Colonic mucosa (tissue), 4 donors: ENCODE measurements at places on chromosomes 7 and 10. TPM values are rescaled to one million over a fixed set of nuclear protein-coding genes. Genes with fewer than 3 reads are reported as not detected.

Gene CCDC126
- 10.6 TPM for total RNA-seq

Gene MMD2
- total RNA-seq, result not detected

Gene CDC14C
- not detected for total RNA-seq

Gene AKR1D1
- total RNA-seq, result not detected

Gene SFRP4
- total RNA-seq, result 0.42 TPM

Gene ELAPOR2
- total RNA-seq, result 17.1 TPM

Gene MMS19
- total RNA-seq, result 43.7 TPM

Gene MKI67
- 40.2 TPM for total RNA-seq

DNA sequence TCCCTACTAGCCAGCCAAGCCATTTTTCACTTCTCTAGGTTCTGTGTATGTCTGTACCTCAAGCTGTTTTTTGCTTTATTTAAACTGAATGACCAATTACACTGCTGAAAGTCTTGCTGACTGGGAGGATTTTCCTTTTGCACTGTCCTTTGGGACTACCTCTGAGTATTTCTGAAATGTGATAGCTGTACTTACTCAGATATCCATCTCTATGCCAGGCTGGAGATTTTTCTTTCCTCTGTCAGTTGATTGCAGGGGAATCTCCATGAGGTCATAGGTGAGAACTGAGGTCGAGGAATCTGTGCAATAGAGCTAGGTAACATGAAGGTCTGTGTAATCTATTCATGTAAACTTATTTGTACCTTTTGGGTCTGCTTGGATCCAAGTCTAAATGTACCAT, 38.9 kb upstream of the ANKRD1 start:
- H3K27ac ChIP-seq, result no peak overlapping the region
- H3K36me3 ChIP-seq, result no peaks in the 10 kb centered on the region
- H3K4me1 ChIP-seq, result no peaks in the 10 kb centered on the region
- H3K4me3 ChIP-seq, result no peak overlapping the region
- no peaks in the 10 kb centered on the region for H3K27me3 ChIP-seq
- DNase-seq, result no peak

- no peaks in the 10 kb centered on the region for H3K27me3 ChIP-seq
- no peak overlapping the region for H3K4me3 ChIP-seq
- H3K27ac ChIP-seq, result no peak overlapping the region
- H3K4me1 ChIP-seq, result no peaks in the 10 kb centered on the region
These were observed 200.5 kb downstream of the SKAP2 start for GRCh38 chr7:26663874-26664273.

DNA sequence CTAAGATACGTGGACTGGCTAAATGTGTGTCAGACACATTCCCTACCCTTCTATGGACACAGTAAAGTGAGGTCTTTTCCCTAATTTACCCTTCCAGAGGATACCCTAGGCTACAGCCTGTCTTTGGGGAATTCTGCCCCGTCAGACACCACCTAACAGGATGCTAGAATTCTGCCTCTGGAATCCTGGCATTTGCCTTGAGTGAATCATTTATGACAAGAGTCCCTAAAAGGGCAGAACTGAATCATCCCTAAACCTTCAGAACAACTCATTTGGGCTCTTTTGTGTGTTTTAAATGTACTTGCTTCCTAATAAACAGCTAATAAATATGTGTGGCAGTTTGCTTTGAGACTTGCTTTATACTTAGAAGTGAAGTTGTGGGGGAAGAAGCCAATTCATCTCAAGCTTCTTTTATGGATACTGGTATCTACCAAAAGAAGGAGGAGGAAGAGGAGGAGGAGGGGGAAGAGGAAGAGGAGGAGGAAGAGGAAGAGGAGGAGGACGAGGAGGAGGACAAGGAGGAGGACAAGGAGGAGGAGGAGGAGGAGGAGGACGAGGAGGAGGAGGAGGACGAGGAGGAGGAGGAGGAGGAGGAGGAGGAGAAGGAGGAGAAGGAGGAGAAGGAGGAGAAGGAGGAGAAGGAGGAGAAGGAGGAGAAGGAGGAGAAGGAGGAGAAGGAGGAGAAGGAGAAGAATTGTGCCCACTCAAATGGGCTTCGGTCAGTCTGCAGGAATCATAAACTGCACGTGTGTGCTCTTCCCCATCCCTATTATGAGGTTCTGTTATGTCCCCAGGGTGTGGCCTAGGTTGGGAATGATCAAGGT, 27.1 kb downstream of the PARP12 start:
- H3K4me1 ChIP-seq, result no peaks in the 10 kb centered on the region
- no peak overlapping the region for H3K4me3 ChIP-seq
- no peak for DNase-seq
- H3K36me3 ChIP-seq, result peaks cover 4% of the 10 kb centered on the region

DNA sequence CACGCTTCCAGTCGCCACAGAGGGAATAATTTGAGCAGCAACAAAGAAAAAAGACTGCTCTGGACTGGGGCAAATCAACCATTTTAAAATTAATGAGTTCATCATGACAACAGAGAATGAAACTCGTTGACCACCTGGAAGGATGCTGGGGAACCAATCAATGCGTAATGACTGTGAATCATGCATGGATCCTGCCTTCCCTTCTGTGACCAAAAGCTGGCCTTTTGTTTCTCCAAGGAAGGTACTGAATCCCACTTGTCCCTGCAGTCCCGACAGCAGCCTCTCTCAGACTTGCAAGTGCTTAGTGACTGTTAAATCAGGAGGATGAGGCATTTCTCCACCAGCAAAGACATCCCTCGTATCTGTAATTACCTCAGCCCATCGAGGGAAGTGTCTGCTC, 68.0 kb upstream of the TNS3 start:
- H3K36me3 ChIP-seq, result no peaks in the 10 kb centered on the region
- no peak overlapping the region for H3K27ac ChIP-seq
- no peaks in the 10 kb centered on the region for H3K4me1 ChIP-seq

DNA sequence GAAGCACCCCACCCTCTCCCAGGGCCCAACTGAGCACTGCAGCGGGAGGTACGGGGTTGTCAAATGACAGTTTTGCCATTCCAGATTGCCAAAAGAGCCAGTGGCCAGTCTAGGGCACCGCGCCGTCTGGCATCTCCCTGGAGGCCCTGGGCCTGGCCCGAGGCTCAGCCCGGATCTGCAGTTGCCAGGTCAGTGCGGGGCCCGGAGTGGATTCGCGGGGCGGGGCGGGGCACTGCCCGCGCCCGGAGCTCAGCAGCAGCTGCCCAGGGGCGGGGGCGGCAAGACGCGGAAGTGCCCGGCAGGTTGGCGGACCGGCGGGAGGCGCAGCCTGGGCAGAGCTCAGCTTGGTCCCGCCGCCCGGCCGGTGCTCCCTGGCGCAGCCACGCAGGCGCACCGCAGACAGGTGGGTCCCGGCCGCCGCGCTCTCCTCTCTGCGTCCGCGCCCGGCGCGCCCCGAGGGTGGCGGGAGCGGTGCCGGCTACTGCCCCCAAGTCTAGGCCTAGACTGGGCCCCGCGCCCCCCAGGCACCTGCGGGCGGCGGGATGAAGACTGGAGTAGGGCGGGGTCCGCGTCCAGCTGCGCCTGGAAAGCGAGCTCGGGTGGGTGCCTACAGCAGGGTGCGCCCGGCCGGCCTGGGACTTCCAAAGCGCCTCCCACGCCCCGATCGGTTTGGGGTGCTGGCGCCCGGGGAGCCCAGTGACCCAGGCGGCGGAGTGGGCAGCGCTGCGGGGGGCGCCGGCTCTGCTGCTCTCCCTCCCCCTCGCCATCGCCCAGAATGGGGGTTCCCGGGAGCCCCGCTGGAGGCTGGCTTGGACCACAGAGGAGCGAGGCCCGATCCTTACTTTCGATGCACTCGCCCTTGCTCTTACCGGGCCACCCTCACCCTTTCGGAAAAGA, at the start of gene IRF5:
Gene IRF5 (plus strand): TSS at position 281 of the 897 bp plus-strand sequence. CDS start 4,155 bp downstream, outside the sequence.
- peak within 1 kb of the TSS; percentile 66 for H3K27ac ChIP-seq
- no peaks in the 10 kb centered on the region for H3K27me3 ChIP-seq
- peaks cover 3% of the 10 kb centered on the region for H3K4me1 ChIP-seq
- no peaks in the 10 kb centered on the region for H3K36me3 ChIP-seq

- H3K27me3 ChIP-seq, result no peaks in the 10 kb centered on the region
- no peak overlapping the region for H3K4me3 ChIP-seq
- H3K27ac ChIP-seq, result no peak overlapping the region
- H3K36me3 ChIP-seq, result no peaks in the 10 kb centered on the region
- DNase-seq, result no peak
- H3K4me1 ChIP-seq, result peaks cover 6% of the 10 kb centered on the region
These were observed 5.5 kb downstream of the CYP2W1 start for GRCh38 chr7:988426-988911.

GRCh38 chr10:122267849-122268737, 3.0 kb upstream of the BTBD16 start:
- no peaks in the 10 kb centered on the region for H3K4me1 ChIP-seq
- H3K27ac ChIP-seq, result no peak overlapping the region
- H3K27me3 ChIP-seq, result no peaks in the 10 kb centered on the region
- H3K36me3 ChIP-seq, result no peaks in the 10 kb centered on the region

GRCh38 chr7:45873355-45873754, 473 bp upstream of the CCDC201 start:
- H3K36me3 ChIP-seq, result no peaks in the 10 kb centered on the region
- no peaks in the 10 kb centered on the region for H3K4me1 ChIP-seq
- no peak overlapping the region for H3K27ac ChIP-seq

DNA sequence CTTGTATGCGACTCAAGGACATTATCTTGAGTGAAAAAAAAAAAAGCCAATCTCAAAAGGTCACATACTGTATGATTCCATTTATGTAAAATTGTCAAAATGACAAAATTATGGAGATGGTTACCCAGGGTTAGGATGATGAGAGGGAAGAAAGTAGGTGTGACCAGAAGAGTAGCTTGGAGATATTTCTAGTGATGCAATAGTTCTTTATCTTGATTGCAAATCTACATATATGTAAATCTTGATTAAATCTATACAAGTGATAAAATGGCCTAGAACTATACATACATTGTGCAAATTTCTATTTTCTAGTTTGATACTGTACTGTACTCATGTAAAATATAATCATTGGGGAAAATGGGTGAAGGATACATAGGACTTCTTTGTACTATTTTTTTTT, 4.6 kb downstream of the CEP41 start:
- DNase-seq, result no peak
- no peaks in the 10 kb centered on the region for H3K36me3 ChIP-seq
- no peaks in the 10 kb centered on the region for H3K27me3 ChIP-seq
- no peak overlapping the region for H3K27ac ChIP-seq
- no peaks in the 10 kb centered on the region for H3K4me1 ChIP-seq

GRCh38 chr10:85734791-85735190, 631.8 kb downstream of the GRID1 start:
- DNase-seq, result no peak
- H3K36me3 ChIP-seq, result no peaks in the 10 kb centered on the region
- H3K27ac ChIP-seq, result no peak overlapping the region
- no peak overlapping the region for H3K4me3 ChIP-seq
- no peaks in the 10 kb centered on the region for H3K4me1 ChIP-seq

DNA sequence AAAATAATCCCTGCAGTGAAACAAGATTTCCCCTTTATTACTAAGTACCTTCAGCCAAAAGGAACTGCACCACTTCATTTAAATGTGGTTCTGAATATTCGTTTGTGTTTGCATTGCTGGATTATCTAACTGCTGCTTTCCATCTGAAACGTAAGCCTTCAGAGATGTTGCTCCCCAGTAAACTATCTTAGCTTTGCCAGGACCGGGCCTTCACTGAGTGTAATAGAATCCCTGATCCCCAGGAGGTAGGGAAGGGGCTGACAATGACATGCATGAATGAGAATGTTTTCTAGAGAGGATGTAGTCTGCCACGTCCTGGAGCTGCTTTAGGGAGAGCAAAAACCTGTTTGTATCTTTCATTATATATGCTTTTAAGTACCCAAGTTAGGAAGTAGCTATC, 19.5 kb upstream of the INSYN2A start:
- H3K4me3 ChIP-seq, result no peak overlapping the region
- H3K4me1 ChIP-seq, result no peaks in the 10 kb centered on the region
- no peak overlapping the region for H3K27ac ChIP-seq
- no peaks in the 10 kb centered on the region for H3K27me3 ChIP-seq
- no peaks in the 10 kb centered on the region for H3K36me3 ChIP-seq

GRCh38 chr10:77500754-77501151, 136.9 kb downstream of the KCNMA1 start:
- H3K36me3 ChIP-seq, result no peaks in the 10 kb centered on the region
- DNase-seq, result no peak
- H3K4me1 ChIP-seq, result no peaks in the 10 kb centered on the region
- H3K27me3 ChIP-seq, result no peaks in the 10 kb centered on the region

GRCh38 chr10:77286531-77287508, 350.8 kb downstream of the KCNMA1 start:
- no peaks in the 10 kb centered on the region for H3K27me3 ChIP-seq
- H3K4me1 ChIP-seq, result no peaks in the 10 kb centered on the region
- no peak for DNase-seq
- no peak overlapping the region for H3K4me3 ChIP-seq

GRCh38 chr7:47611045-47611511, 29.2 kb upstream of the TNS3 start:
- peak; percentile 88 for DNase-seq
- no peaks in the 10 kb centered on the region for H3K36me3 ChIP-seq
- peaks cover 15% of the 10 kb centered on the region for H3K4me1 ChIP-seq

- no peak overlapping the region for H3K27ac ChIP-seq
- H3K4me3 ChIP-seq, result no peak overlapping the region
- no peaks in the 10 kb centered on the region for H3K36me3 ChIP-seq
- no peak for DNase-seq
- no peaks in the 10 kb centered on the region for H3K4me1 ChIP-seq
These were observed 63.7 kb downstream of the GRM8 start for GRCh38 chr7:127189074-127189473.

GRCh38 chr7:158107806-158108205, 479.8 kb downstream of the PTPRN2 start:
- no peaks in the 10 kb centered on the region for H3K4me1 ChIP-seq
- H3K27ac ChIP-seq, result no peak overlapping the region
- no peak overlapping the region for H3K4me3 ChIP-seq
- H3K27me3 ChIP-seq, result no peaks in the 10 kb centered on the region
- DNase-seq, result no peak
- no peaks in the 10 kb centered on the region for H3K36me3 ChIP-seq

GRCh38 chr10:79275431-79275851, 71.8 kb upstream of the PPIF start:
- no peak overlapping the region for H3K4me3 ChIP-seq
- H3K4me1 ChIP-seq, result no peaks in the 10 kb centered on the region
- H3K27ac ChIP-seq, result no peak overlapping the region
- no peak for DNase-seq
- H3K27me3 ChIP-seq, result no peaks in the 10 kb centered on the region
